Stimulated activated CD4-positive, alpha-beta T cell treated with anti-CD3 and anti-CD28 coated beads, Interleukin-1b, Interleukin-23, amount 100 ng/mL, for 1 hour (primary cell): ENCODE measurements at places on chromosomes 4 and X.

DNA sequence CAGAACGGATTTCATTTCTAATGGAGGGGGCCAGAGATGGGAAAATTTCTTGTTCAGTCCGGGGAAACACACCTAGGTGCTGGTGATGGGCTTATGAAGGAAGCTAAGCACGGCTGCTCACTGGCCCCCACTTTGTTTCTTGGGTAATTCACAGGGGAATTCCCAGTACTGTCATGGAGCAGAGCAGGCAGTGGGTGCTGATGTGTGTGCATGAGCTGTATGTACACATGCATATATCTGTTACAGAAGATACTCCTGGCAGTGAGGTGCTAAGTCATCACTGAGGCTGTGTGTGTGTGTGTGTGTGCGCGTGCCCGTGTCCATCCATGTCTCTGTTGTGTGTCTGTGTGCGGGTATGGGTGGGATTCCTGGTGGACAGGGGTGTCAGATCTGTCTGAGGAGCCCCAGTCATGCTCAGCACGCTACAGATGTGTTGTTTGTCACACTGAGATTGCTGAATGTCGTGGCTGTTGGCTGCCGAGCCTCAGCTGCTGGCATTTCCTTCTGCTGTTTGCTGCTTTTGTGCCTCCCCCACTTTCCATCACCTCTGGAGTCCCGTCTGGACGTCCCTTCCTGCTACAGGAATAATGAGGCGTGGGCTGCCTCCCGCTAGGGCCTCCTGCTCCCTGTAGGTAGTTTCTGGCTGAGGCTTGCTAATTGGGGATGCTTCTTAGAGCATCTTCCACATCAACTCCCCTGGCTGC is 53.3 kb downstream of the JADE1 start:
- peak; percentile 21 for DNase-seq

DNA sequence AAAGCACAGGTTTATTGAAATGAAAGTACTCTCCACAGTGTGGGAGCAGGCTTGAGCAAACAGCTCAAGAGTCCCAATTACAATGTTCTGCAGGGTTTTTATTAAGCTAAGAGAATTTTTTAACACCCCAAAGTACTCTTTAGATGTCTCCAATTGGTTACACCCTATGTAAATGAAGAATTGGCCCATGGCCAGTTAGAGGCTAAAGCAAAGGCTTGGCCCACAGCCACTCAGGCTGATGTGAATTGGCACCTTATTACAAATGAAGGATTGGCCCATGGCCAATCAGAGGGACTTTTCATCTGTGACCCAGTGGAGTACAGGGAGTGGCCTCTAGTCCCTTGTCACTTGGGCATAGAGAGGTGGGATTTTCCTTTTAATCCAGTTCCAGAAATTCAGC is 30.1 kb upstream of the IQCM start:
- no peak for DNase-seq

DNA sequence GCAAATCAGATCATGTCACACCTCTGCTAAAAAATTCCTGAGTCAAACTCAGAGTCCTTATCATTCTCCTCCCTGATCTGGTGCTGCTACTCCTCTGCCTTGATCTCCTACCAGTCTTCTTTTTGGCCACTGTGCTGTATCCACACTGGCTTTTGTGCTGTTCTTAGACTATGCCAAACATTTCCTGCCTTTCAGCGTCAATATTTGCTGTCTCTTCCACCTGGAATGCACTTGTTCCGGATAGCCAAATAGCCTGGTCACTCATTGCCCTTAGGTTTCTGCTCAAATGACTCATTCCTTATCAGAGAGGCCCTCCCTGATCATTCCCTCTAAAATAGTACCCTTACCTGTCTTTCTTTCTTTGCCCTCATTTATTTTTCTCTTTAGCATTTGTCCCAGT is 24.4 kb upstream of the RP2 start:
- no peak for DNase-seq

DNA sequence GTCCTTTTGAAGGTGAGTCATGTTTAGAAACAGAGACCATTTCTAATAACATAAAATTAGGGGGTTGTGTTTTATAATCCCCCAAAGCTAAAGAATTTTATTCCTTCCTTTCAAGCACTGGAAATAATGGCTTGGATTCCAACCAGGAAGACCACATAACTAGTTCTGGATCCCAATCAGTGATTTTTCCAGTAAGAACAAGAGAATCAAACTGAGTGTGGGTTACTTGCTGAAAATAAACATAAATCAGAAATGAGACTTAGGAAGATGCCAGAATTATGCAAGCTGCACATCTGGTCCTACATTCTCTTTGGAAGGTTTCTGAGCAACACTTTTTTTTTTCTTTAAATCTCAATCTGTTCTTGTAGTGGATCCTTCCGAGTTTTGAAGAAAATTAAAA is 76.3 kb downstream of the SOWAHB start:
- DNase-seq, result no peak

- DNase-seq, result no peak
These were observed 893 bp upstream of the SOD3 start for GRCh38 chr4:24794480-24794879.

DNA sequence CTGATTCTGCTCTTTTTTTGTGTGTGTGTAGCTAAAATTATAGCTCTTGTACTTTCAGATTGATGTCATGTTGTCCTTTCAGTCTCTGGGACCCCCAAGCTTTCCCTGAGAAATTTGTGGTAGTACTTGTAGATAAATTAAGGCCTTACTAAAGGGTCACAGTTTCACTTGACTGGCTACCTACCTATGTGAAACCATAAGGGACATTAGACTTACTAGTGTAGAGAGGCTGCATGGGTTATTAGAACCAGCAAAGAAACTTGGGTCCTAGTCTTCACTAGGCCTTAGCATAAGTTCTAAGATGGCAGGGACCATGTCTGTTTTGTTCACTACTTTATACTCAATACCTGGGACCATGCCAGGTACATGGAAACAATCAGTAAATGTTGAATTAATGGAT is 21.4 kb downstream of the WDR44 start:
- no peak for DNase-seq

DNA sequence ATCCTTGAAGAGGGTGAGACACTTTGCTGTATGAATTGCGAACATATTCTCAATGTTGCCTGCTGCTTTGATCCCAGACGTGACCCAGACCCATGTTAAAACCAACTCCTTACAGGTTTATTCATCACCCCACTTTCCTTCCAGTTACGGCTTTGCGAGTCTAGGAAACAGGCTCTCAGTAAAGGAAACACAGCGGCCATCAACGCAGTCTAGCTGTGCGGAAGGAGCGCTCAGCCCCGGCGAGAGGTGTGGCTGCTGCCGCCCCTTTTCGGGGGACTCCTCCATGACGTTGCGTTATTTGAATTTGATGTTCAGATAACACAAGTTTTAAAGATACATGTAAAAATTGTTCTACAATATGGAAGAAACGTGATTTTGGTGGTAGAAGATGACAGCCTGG is 206.4 kb upstream of the FAT1 start:
- DNase-seq, result no peak

DNA sequence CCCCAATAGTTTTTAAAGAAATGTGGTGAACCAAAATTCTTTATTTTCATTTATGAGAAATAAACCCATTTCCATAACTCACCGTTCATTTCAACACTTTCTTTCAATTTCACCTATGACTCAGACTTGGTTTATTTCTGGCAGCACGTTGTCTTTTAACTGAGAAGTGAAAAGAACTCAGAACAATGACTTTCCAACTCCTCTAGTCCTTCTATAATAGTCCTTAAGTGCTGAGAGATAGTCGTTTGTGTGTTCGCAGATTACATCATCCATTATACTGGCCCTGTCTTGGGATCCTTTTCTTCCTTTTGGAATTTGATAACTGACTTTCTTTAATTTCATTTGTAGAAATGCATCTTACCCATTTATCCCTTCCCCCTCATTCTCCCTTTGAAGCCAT is 113.6 kb downstream of the GLUD2 start:
- DNase-seq, result no peak

DNA sequence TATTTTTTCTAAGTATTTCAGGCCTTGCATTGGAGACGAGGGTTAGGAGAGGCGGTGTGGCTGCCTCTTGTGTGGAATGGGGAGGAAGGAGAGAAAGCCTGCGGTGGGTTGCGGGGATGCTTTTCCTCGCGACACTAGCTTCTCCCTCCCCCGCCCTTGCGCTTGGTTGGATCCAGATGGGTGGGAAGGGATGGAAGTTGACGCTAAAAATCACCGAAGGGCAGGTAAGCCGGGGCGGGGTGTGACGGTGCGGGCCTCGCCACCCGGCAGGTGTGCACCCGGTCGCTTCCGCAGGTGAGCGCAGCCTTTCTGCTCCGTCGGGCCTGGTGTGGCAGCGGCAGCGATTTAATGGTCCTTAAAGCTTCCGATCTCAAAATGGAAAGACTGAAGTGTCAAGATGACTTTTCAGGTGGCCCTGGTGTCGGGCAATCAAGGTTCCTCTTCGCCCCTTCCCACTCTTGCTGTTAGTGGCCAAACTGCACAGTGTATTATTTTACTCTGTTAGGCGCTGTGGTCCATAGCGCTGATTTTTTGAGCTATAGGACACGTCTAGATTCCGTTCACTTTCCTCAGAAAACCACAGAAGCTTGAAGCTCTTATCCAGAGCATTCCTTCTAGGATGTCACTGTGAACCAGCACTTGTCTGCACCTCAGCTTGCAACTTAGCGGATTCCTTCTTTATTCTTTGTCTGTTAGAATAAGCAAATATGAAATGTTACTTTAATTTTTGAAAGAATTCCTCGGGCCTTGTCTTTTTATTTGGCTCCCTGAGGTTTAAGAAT is 765 bp downstream of the ENOPH1 start:
- no peak for DNase-seq

- DNase-seq, result no peak
These were observed 107.1 kb upstream of the C1GALT1C1 start for GRCh38 chrX:120736989-120737388.

GRCh38 chr4:41683326-41683725 is 65.2 kb downstream of the PHOX2B start:
- no peak for DNase-seq

- no peak for DNase-seq
These were observed 66.3 kb downstream of the CLDN34 start for GRCh38 chrX:10033375-10034007.

DNA sequence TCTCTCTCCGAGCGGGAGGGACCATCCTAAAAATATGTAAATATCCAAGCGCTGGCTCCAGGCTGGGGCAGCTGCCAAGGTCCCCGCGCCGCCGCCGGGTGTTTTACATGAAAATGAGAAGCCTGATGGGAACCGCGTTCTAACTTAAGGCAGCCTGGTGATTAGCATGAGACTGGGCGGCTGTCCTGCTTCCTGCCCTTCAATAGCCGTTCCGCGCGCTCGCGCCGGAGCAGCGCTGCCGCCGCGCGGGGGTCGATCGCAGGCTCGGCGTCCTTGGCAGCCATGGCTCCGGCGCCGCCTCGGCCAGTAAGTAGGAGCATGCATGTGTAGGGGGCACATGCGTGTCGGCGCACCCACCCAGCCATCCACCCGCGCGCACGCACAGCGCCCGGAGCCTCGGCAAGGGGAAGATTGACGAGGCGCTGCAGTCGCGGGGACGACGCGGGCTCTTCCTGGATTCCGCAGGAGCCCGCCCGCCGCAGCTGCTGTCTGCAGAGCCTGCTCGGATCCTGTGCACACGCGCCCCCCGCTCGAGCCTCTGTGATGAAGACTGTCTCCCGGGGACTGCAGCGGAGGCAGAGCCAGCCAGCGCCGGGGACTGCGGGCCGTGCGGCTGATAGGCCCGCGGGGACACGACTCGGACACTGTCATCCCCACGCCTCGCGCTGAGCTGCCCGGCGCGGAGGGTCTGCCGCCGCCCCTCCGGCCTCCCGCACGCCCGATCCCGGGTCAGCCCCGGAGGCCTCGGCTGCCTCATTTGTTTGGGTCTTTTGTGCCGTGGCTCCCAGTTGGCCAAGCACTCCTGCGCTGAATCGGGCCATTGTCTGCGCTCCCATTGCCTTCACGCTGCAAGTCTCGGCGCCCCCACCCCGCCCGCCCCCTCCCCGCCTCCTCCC is 734 bp downstream of the STOX2 start:
- DNase-seq, result no peak
